Thyroid gland (tissue), 4 donors: ENCODE measurements at places on chromosomes 4 and X. TPM values are rescaled to one million over a fixed set of nuclear protein-coding genes. Genes with fewer than 3 reads are reported as not detected.

- no peak for DNase-seq
Measured at GRCh38 chr4:26941951-26942350, 81.3 kb downstream of the STIM2 start.

DNA sequence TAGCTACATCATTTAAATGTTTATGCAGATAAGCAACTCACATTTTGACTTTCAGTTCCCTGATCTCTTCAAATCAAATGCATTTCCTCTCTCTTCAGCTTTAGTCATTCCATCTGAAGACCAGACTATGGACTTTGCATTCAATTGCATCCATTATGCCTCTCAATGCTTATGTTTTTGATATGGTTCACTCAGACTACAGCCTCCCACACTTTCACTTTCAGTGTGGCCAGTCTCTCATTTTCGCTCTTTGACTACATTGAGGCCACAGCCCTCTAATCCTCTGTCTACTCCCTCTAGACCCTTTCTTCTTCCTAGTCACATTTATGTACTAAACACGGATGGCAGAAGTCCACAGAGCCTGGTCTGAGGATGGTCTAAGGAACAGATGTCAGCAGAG, 24.5 kb upstream of the VEGFC start:
- no peak for DNase-seq

Gene TMEM192
- 19.2 TPM for total RNA-seq

Gene SHROOM2
- 5.2 TPM for total RNA-seq

- no peak for DNase-seq
Measured at GRCh38 chr4:164948975-164949374, 28.5 kb downstream of the TRIM61 start.

DNA sequence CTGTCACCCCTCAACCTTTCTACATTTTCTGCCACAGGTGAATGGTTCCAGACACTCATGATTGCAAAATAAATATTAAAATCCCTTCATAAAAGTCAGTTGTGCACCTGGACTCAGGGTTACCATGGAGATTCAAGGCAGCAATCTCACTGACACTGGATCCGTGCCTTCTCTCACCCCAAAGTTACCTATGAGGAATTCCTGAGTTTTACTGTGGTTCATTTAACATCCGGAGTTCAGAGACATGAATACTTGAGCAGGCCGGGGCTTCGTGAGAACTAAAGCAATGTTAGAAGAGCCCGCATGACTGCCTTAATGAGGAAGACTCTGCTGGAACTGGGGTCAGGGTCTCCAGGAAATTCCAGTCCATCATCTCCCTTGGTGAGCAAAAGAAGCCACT, 12.5 kb upstream of the CLNK start:
- no peak for DNase-seq
